ENCODE measurements at places on chromosomes 11 and 22. TPM values are rescaled to one million over a fixed set of nuclear protein-coding genes. Genes with fewer than 3 reads are reported as not detected.

GRCh38 chr11:120146413-120147093 is 8.6 kb upstream of the TRIM29 start:
- no peak for DNase-seq
- H3K36me3 ChIP-seq: no peaks in the 10 kb centered on the region
- H3K4me1 ChIP-seq: no peaks in the 10 kb centered on the region
- no peaks in the 10 kb centered on the region for H3K27me3 ChIP-seq
- H3K4me3 ChIP-seq: no peak overlapping the region

DNA sequence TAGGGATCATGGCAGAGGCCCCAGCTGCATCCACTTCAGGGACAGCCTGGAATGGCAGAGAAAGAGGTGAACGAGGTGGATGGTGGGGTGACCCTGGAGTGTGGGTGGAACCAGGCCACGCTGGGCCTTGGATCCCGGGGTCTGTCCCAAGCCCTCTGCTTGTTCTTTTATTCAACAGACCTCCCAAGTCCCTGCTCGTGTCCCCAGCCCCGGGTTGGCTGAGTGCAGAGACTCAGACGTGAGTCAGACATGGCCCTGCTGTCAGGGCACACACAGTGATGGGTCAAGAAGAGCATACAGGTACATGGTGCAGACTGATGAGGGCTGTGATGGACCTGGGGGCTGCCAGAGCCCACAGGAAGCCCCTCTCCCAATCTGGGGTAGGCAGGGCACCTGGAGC is 6.6 kb downstream of the ARHGAP8 start:
- no peaks in the 10 kb centered on the region for H3K36me3 ChIP-seq
- H3K27me3 ChIP-seq: no peaks in the 10 kb centered on the region
- DNase-seq: no peak
- H3K27ac ChIP-seq: no peak overlapping the region

GRCh38 chr11:7077101-7077500 is 11.7 kb upstream of the RBMXL2 start:
- no peaks in the 10 kb centered on the region for H3K27me3 ChIP-seq
- H3K36me3 ChIP-seq: no peaks in the 10 kb centered on the region
- no peak for DNase-seq
- no peak overlapping the region for H3K4me3 ChIP-seq
- no peak overlapping the region for H3K27ac ChIP-seq

DNA sequence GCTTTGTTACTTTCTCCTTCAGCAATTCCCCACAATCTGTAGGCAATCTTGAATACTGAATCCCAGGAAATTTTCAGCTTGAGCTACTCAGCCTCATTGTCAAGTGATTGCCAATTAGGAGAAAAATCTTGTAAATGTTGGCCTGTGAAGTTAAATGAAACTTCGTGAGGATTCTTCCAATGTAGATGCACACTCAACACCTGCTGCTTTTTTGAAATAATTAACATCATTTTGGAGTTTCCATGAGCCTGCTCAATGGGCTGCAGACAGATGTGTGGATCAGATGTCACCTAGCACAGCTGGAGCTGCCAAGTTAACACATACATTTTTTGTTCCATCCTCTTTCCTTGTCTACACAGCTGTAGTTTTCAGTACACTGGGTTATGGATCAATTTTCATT is 645.6 kb upstream of the LUZP2 start:
- H3K36me3 ChIP-seq: no peaks in the 10 kb centered on the region
- DNase-seq: no peak
- H3K4me1 ChIP-seq: no peaks in the 10 kb centered on the region
- H3K27ac ChIP-seq: no peak overlapping the region

GRCh38 chr11:17821648-17822400 is 87.2 kb downstream of the KCNC1 start:
- H3K27ac ChIP-seq: peak overlapping the region; percentile 47
- no peak for DNase-seq
- no peaks in the 10 kb centered on the region for H3K36me3 ChIP-seq
- peaks cover 21% of the 10 kb centered on the region for H3K4me1 ChIP-seq
- no peaks in the 10 kb centered on the region for H3K27me3 ChIP-seq
- H3K4me3 ChIP-seq: no peak overlapping the region

DNA sequence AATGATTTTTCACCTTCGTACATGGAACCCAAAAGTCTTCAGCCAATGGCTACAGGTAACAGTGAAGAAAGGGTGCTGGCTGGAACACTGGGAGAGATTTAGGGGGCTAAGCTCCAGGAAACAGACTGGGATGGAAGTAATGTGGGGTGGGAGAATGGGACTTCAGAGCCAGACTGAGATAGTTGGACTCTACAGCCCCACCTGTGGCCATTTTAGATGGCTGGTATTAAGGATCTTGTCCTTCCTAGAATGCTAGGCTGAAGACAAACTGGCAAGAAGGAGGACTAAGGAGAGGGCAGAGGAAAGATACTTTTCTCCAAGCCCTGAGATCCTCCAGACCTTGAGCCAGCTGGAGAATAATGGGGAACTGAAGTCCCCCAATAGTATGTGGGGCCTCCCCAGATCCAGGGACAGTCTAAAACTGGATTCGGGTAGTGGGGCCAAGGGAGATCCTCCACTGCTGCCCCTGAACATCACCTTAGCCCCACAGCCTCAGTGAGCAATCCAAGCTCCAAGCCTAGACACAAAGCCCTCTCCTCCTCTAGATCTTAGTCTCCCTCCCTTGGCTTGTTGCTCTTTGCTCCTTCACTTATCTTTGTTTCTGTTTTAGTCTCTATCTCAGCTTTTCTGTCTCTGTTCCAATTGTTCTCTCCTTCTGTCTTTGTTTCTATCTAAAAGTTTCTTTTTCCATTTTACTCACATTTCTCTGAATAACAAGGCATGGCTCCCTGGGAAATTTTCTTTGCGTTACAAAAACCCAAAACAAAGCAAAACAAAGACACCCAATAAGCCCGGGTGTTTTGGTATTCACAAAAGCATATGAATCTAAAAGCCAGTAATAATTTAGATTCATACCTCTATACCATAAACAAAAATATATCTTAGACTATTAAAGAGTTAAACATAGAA is 16.2 kb upstream of the RRAS2 start:
- H3K27me3 ChIP-seq: no peaks in the 10 kb centered on the region
- peak overlapping the region; percentile 42 for H3K27ac ChIP-seq
- no peak overlapping the region for H3K4me3 ChIP-seq
- no peaks in the 10 kb centered on the region for H3K36me3 ChIP-seq

DNA sequence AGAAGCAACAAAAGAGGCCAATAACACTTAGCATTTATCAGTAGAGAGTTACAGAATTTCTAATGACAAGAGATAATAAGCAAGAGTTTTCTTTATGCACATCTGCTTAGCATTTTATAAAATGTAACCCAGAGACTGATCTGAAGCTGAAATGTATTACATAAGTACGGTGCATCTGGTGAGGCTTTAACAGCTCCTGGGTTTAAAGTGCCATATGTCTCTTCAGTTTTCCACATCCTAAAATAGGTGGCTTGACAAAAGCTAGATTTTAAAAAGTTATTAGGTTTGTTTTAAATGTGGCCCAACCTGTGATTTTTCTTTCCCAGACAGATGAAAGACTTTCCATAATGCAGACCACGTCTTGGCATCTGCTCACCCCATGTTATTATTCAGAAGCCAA is 620.7 kb upstream of the ARHGAP42 start:
- no peaks in the 10 kb centered on the region for H3K27me3 ChIP-seq
- H3K27ac ChIP-seq: no peak overlapping the region
- no peaks in the 10 kb centered on the region for H3K36me3 ChIP-seq
- no peak overlapping the region for H3K4me3 ChIP-seq
- H3K4me1 ChIP-seq: peaks cover 10% of the 10 kb centered on the region
- no peak for DNase-seq

DNA sequence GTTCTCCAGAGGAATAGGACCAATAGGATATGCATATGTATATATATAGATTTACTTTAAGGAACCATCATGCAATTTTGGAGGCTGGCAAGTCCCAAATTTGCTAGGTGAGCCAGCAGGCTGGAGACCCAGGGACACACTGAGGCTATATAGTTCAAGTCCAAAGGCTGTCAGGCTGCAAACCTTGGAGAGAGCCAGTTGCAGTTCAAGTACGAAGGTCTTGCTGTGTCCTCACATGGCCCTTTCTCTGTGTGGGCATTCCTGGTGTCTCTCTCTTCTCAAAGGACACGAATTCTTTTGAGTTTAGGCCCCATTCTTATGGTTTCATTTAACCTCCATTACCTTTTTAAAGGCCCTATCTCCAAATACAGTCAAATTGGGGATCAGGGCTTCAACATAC is 134.4 kb upstream of the SORL1-AS1 start:
- H3K4me1 ChIP-seq: no peaks in the 10 kb centered on the region
- H3K4me3 ChIP-seq: no peak overlapping the region
- H3K27me3 ChIP-seq: no peaks in the 10 kb centered on the region
- H3K36me3 ChIP-seq: no peaks in the 10 kb centered on the region

DNA sequence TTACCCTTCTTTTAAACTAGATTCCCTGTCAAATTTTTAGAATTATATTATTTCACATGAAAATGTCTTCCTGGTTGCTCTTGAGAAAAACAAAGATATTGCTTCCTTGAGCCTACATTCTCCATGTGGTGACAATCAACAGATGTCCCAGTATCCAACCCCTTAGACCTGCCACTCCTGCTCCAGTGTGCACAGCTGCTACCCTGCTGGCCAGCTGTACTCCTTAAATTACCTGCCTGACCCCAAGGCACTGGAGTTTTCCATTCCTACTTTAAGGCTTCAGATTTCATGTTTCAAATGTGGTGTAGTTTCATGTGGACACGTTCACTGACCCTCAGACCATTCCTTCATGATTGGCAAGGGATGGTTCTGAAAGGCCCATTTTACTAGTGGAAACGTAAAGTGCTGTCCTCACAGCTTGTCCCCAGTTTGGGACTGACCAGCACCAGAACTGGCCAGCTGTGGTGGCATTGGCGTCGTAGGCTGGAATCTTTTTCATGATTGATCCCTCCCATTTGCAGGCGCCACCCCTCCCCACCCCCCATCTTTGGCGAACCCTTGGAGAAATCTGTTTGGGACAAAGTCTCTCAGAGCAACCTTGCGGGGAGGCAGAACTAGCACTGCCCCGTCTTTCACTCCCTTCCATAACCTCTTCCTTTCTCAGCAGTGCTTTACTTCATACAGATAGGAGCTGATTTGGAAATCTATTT is 123.5 kb downstream of the DBX1 start:
- no peak overlapping the region for H3K4me3 ChIP-seq
- DNase-seq: no peak
- H3K27ac ChIP-seq: no peak overlapping the region
- peaks cover 12% of the 10 kb centered on the region for H3K4me1 ChIP-seq

Gene OR52A1
- not detected for total RNA-seq

Gene DDI1
- total RNA-seq: not detected

Gene NLRP6
- 1.6 TPM for total RNA-seq

Gene TMEM191B
- total RNA-seq: not detected
